A549 treated with RU486 at 1 μM for 4 hours (cell line): ENCODE measurements at places on chromosomes 3 and 15. TPM values are rescaled to one million over a fixed set of nuclear protein-coding genes. Genes with fewer than 3 reads are reported as not detected.

The SPATA12 gene
- 0.46 to 0.66 TPM (median 0.54 TPM) in 5 replicates for total RNA-seq

The SKOR1 gene
- 0.02 to 0.03 TPM in 2 of 5 replicates, not detected in the others for total RNA-seq

The ARID3B gene
- total RNA-seq: 3.3 to 4.8 TPM (median 3.9 TPM) in 5 replicates

The SUSD5 gene
- 1.9 to 3.7 TPM (median 3.5 TPM) in 5 replicates for total RNA-seq

The SNTN gene
- not detected in 5 replicates for total RNA-seq

The SLMAP gene
- 16.9 to 25.0 TPM (median 24.7 TPM) in 5 replicates for total RNA-seq

The GOLGA8S gene
- 0.09 to 0.16 TPM (median 0.14 TPM) in 5 replicates for total RNA-seq

The OXSM gene
- 14.7 to 19.7 TPM (median 17.1 TPM) in 5 replicates for total RNA-seq

The GRIP2 gene
- total RNA-seq: 0.97 to 2.4 TPM (median 1.9 TPM) in 5 replicates

The PEX11A gene
- 6.3 to 7.4 TPM (median 6.9 TPM) in 5 replicates for total RNA-seq

The PIF1 gene
- total RNA-seq: 12.7 to 22.4 TPM (median 18.7 TPM) in 5 replicates

The TM4SF1 gene
- total RNA-seq: 1,132 to 2,057 TPM (median 1,686 TPM) in 5 replicates

The CHRD gene
- total RNA-seq: 0.11 to 0.37 TPM (median 0.27 TPM) in 5 replicates

The SIDT1 gene
- 0.37 to 0.96 TPM (median 0.60 TPM) in 5 replicates for total RNA-seq

The ONECUT1 gene
- total RNA-seq: 0.11 to 0.31 TPM (median 0.18 TPM) in 5 replicates

The IL5RA gene
- not detected in 5 replicates for total RNA-seq

The CDHR4 gene
- 0.11 to 0.29 TPM (median 0.24 TPM) in 4 of 5 replicates, not detected in the other for total RNA-seq

The VEPH1 gene
- 0.07 to 0.15 TPM in 2 of 5 replicates, not detected in the others for total RNA-seq

The FOXL2NB gene
- 0.48 to 1.5 TPM (median 1.3 TPM) in 5 replicates for total RNA-seq

The NUDT16 gene
- 5.2 to 6.5 TPM (median 6.0 TPM) in 5 replicates for total RNA-seq

The HRG gene
- not detected in 5 replicates for total RNA-seq

The SH2D7 gene
- total RNA-seq: not detected in 5 replicates

The BSN gene
- total RNA-seq: 0.08 to 0.20 TPM (median 0.15 TPM) in 5 replicates

The PTH1R gene
- 0.07 to 0.67 TPM (median 0.47 TPM) in 5 replicates for total RNA-seq

The MUC4 gene
- total RNA-seq: 0.08 TPM in 1 of 5 replicates, not detected in the others

The GNB5 gene
- total RNA-seq: 40.6 to 54.6 TPM (median 50.9 TPM) in 5 replicates

The ACVR2B gene
- total RNA-seq: 1.8 to 3.2 TPM (median 3.0 TPM) in 5 replicates

The STRIT1 gene
- not detected in 5 replicates for total RNA-seq

The ARL14 gene
- 0.57 to 1.2 TPM (median 1.0 TPM) in 5 replicates for total RNA-seq

The TADA3 gene
- total RNA-seq: 50.5 to 61.6 TPM (median 57.4 TPM) in 5 replicates

The GOLGA8O gene
- 0.13 to 0.64 TPM (median 0.31 TPM) in 5 replicates for total RNA-seq

The LRRC34 gene
- total RNA-seq: not detected in 5 replicates

The AADACL2 gene
- total RNA-seq: not detected in 5 replicates

The CCDC51 gene
- 23.5 to 28.7 TPM (median 25.3 TPM) in 5 replicates for total RNA-seq

The USP19 gene
- 18.7 to 24.8 TPM (median 23.0 TPM) in 5 replicates for total RNA-seq

The CPLX3 gene
- total RNA-seq: not detected in 5 replicates

The SPATA16 gene
- not detected in 5 replicates for total RNA-seq

The NPAP1 gene
- total RNA-seq: not detected in 5 replicates

The PLCB2 gene
- 0.68 to 1.4 TPM (median 0.82 TPM) in 5 replicates for total RNA-seq

The LNP1 gene
- total RNA-seq: 0.66 to 1.2 TPM (median 0.80 TPM) in 5 replicates

The SAMMSON gene
- not detected in 5 replicates for total RNA-seq

The CACNA1D gene
- total RNA-seq: 0.42 to 0.97 TPM (median 0.81 TPM) in 5 replicates

The SAMD7 gene
- total RNA-seq: not detected in 5 replicates

The PATL2 gene
- total RNA-seq: 0.07 to 0.14 TPM in 2 of 5 replicates, not detected in the others

The GPR160 gene
- 0.73 to 2.2 TPM (median 2.0 TPM) in 5 replicates for total RNA-seq

The EXD1 gene
- total RNA-seq: not detected in 5 replicates

The BUB1B gene
- 25.2 to 33.4 TPM (median 31.0 TPM) in 5 replicates for total RNA-seq

The CCNB2 gene
- total RNA-seq: 97.7 to 114 TPM (median 103 TPM) in 5 replicates

The SNRK gene
- total RNA-seq: 3.5 to 5.0 TPM (median 4.4 TPM) in 5 replicates

The ZPLD1 gene
- 0.08 TPM in 1 of 5 replicates, not detected in the others for total RNA-seq

The RGMA gene
- 0.15 to 0.39 TPM (median 0.18 TPM) in 5 replicates for total RNA-seq
